ENCODE measurements at places on chromosomes 13 and 19.

GRCh38 chr13:61874970-61875579 is 459.4 kb upstream of the PCDH20 start:
- no peak for DNase-seq

DNA sequence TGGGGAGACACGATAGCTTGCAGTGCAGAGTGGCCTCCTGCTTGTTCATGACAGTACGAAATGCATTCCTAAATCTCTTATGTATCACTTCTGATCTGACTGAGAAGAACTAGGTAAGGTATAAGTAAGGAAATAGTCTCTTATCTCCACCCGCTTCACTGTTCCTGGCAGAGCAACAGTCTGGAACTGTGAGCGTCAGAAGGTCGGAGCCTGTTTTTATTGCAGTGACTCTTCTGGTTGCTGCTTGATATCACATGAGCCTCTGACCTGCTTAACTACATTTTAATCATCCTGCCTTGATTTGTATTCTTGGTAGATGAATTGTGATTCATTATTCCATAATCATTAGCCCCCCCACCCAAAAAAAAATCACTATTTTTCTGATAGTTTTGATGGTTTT is 69.0 kb downstream of the COL4A2 start:
- no peak for DNase-seq

DNA sequence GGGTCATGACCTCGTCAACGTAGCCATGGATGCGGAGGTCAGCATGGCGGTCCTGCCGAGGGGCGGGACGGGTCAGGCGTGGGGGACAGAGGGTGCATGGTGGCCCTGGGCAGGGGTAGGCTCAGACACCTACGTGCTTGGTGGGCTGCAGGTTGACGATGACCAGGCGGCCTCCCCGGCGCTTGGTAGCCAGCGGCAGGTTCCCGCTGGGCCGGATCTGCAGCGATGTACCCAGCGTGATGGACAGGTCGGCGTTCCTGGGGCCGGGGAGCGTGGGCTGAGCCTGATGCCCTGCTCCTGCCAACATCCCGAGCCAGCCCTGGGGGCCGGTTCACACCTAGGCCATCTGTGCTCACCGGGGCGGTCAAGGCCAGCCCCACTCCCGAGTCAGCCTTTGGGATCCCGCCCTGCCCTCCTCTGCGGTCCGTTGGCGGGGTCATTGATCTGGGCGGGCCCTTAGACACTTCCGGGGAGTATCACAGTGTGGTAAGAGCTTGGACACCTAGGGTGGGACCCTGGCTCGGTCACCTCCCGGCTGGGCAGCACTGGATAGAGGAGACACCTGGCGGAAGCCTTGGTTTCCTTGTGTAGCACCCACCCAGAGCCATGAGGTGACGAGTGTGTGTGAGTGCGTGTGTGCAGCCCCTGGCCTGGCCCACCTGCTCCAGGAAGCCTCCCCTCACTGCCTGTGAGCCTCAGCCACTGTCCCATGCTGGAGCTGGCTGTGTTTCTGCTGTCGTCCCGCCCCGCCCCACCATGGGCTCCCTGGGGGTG is 7.3 kb downstream of the SIRT6 start:
- DNase-seq, result no peak

DNA sequence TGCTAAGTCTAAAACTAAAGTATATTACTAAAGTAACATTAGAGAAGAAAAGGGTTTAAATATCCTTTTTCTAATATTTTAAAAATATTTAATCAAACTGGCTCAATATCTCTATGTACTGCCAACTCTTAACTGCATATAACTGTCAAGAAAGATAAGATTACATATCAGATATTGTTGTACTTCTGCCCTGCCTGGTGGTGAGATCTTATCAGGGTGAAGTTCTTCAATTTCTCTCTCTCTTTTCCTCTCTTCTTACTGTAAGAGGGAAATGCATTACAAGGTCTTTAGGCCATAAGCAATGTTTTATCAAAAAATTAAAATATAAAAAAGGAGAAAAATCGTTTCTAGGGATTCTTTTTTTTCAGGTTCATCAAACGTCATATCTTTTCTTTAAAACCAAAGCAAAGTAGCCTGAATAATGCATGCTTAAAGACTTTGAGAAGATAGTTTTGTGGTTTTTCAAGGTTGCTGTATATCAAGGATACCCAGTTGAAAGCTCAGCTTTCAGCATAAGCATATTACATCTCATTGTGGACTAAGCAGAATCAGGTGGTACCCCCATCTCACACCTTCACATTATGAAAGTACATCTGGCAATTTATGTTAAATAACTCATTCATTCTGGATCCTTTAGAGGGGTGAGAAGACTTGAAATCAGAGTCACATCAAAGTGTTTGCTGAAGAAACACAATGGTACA is 1625.7 kb upstream of the SLC10A2 start:
- DNase-seq, result no peak
